ENCODE measurements at places on chromosomes 7 and 10. TPM values are rescaled to one million over a fixed set of nuclear protein-coding genes. Genes with fewer than 3 reads are reported as not detected.

Gene AQP1
- 0.44 TPM for total RNA-seq

Gene BAIAP2L1
- total RNA-seq: 56.3 TPM

Gene CTAGE4
- not detected for total RNA-seq

Gene KLLN
- 0.53 TPM for total RNA-seq

Gene GHRHR
- not detected for total RNA-seq

Gene SLC18A2
- total RNA-seq: 0.05 TPM
